Left hindlimb (tissue), 1 donor: ENCODE measurements at places on chromosomes 11 and 22.

DNA sequence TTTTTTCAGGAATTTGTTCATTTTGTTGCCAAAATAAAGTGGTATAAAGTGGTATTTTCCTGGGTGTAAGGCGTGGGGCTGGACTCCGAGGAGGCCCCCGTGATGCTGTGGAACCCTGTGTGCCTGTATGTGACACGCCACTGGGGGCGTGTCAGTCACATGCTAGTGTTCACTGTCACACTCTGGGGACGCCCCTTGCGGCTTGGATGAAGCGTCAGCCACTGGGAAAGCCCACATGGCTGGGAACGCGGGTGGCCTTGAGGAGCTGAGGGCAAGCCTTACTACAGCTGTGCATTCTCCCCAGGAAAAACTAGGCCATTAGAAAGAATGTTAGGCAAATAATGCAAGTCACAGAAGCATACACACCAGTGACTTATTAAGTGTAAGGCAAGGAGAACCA, 77.0 kb upstream of the SLC25A18 start:
- no peak for DNase-seq

DNA sequence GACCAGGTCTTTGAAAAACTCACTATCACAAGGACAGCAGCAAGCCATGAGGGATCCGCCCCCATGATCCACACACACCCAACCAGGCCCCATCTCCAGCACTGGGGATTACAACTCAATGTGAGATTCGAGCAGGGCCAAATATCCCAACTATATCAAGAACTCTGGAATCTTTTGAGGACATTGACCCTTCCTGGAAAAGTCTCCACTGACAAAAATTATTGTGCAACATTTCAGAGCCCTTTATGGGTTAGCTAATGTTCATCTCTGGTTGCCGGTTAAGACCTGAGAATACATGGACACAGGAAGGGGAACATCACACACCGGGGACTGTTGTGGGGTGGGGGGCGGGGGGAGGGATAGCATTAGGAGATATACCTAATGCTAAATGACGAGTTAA, 479.1 kb downstream of the NTM start:
- DNase-seq, result no peak

DNA sequence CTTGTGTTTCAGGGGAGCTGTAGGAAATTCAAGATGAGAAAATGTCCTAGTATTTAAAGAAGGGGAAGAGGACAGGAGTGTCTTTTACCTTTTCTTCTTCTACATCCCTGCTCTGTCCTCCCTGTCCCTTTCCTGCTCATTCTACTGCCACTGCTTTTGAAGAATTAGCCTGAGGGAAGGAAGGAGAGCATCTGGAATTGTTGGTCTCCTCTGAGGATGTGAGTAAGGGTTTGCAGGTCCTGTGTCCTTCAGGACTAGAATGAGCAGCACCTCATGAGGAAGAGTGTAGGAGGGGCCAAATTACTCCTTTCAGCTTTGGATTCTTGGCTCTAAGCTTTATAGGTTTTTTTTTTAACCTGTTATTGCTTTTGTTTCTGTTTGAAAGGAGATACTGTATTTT, 24.2 kb downstream of the SNU13 start:
- no peak for DNase-seq

DNA sequence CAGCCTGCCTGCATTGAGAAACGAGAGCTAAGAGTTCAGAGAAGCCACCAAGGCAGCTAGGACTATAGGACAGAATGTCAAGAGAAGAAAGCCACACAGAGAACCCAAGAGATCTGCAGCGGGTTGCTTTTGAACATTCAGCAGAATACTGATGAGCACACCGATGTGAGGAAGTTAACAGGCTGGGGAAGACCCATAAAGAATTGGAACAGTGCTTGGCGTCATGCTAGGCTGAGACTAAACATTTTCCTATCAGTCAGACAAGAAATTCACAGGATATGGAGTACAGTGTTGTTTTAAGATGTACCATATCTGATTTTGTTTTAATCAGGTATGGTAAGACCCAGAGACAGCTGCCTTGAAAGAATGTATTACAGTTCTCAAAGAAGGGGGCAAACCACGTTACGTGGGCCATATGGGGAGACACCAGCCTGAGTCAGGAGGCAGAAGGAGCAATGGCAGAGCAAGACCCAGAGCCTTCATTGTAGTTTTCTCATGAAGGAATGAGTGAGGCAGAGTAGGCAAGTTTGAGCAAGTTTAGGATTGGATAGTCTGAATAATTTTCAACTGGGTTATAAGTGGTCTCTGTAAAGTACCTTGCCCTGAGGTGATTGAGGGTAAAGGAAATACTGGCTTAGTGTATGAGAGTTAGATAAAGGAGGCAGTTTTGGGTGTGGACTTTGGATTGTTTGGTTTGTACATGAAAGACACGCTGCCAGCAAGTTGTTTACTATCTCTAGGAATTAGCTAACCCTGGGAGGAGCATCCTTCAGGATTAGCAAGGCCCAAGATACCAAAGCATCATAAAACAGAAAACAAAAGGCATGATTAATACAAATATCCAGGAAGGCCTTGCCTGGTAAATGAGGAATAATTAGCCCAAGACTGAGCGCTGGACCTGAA, 14.3 kb downstream of the LRRC75B start:
- no peak for DNase-seq

DNA sequence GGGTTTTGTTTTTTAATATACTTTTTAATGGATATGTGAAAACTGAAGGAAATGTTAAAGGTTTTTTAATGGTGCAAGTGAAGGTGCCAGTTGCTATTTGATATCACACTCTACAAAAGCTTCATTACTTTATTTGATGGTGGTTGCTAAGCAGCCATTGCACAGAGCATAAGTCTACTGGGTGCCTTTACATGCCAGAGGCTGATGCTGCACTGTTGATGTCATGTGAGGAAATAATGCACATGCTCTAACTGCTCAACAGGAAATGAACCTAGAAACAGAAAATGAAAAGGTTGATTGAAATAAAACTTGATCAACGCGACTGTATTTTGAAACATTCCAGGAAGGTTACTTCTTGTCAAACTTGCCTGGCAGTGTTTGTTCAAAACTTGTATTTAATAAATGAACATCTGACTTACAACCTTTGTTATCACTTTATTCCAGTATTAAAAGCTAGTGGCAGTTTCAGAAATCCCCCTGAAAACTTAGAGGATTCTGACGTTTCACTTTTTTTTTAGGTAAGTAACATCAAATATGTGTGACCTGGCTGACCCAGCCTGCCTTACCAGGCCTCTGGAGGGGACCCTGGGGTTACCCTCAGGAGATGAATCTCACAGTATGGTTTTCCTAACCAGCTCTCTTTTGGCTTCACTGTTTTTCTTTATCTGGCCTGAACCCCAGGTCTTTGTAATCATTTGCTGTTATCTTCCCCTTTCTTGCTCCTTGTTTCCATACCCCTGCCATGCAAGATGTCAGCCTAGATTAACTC, 2.4 kb upstream of the ATP5MG start:
- DNase-seq, result no peak

DNA sequence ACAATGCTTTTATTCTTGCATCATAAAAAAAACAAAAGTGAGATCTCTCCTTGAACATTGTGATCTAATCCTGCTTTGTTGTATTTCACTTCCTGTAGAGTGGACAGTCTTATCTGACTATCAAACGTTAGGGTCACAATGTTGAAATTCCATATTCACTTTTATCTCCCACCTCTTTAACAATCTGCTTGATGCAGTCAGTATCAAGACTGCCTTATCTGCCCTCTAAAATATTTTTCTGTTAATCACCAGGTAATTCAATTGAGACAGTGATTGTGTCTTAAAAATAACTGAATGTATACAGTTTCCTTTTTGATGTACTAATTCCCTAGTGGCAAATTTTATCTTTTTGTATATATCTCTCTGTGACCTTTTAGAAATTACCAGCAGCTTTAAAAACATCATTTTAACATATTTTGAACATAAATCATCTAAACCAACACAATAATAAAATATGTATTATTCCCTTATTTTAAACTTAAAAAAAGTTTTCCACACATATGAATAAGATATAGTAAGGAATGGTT, 143.1 kb upstream of the MPPED2 start:
- no peak for DNase-seq

DNA sequence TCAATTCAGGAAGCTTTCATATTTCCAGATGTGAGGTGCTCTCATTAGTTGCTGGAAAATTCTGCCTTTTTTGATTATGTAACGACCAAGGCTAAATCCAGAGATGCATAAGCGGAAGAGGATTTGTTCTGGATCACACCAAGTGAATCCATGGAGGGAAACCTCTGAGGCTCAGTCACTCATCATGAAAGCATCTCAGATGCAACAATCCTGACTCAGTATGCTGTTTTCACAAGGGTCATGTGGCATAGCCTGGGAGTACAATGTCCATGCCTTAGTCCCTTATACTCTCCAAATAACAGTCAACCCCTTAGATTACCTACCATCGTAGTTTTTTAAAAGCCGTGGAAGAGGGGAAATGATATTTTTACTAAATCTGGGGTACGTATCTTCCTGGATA, 445.6 kb downstream of the NTM start:
- DNase-seq, result no peak
